SK-N-MC (cell line): ENCODE measurements at places on chromosomes 6 and 20.
A peak's percentile ranks its signal among the peaks of the same experiment; 100 is the strongest.

GRCh38 chr6:62805431-62805830, 405.8 kb upstream of the FKBP1C start:
- no peak for DNase-seq

GRCh38 chr6:52157301-52157941, 28.8 kb upstream of the IL17A start:
- no peak for DNase-seq

DNA sequence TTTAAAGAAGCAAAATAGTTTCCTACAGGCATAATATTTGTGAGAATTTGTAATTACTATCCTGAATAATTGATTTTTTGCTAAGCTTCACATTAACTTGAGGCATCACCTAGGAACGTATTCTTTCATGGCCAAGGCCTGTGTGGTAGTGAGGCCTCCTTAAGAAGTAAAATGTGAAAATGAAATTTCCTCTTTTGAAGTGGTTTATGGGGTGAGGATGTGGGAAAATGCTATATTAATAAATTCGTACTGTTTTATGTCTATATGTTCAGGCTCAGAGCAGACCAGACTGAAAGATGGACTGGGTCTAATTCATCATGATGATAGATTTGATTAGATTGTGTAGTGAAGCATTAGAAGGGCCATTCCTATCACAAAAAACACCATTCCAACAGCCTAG, 33.1 kb downstream of the MYLIP start:
- no peak for DNase-seq

GRCh38 chr6:15475872-15476271, 187.0 kb downstream of the DTNBP1 start:
- DNase-seq = no peak

- no peak for DNase-seq
Observed at GRCh38 chr20:37877832-37878772, 24.8 kb upstream of the VSTM2L start.

- DNase-seq = peak; percentile 51
Observed at GRCh38 chr6:24581084-24581669, 64.8 kb downstream of the KIAA0319 start.

GRCh38 chr20:53639647-53640440, 46.2 kb upstream of the ZNF217 start:
- no peak for DNase-seq

- no peak for DNase-seq
Observed at GRCh38 chr20:62775206-62775605, 21.1 kb upstream of the MRGBP start.

DNA sequence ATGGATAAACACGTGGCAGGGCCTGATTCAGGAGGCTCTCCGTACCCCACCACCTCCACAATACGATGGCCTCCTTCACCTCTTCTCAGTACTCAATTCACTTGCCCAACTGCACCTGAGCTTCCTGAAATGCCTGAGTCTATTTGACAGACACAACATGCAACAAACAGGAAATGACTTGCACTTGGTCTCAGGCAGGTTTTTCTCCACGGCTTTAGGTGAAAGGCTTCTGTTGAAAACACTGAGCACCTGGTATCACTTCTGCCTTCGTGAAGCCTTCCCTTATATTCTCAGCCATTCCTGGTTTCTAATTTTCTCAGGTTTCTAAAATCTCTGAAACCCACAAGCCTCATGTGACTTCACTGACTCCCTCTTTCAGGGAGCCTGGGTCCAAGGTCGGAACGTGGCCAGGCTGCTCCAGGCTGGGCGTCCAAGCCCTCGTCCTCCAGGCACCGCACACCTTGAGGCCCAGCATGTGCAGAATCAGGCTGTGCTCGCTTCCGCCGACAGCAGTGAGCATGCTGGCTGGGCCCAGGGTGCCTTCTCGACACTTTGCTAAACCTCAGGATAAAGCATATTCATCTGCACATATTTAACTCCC, 34.7 kb downstream of the TAF4 start:
- no peak for DNase-seq

DNA sequence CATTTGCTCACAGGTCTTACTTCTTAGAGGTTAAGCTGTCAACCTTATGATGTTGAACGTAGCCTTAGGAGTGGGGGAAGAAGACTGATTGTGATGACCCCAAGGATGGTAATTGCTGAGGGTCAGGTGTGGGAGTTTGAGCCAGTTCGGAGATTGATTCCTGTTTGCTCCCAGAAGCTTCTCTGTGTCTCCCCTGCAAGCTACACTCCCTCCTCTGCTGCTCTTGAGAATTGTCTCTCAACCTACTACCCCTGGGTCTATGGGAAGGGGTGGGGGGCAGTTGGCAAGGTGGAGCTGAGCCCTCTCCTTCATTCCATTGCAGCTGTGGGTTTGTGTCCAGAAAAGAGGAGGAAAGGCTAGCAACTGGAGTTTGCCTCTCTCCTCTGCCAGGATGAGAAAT, 113.8 kb downstream of the PLEKHG1 start:
- no peak for DNase-seq

- no peak for DNase-seq
Observed at GRCh38 chr20:41293269-41294037, 24.1 kb downstream of the ZHX3 start.

- no peak for DNase-seq
Observed at GRCh38 chr20:2133318-2134183, 31.9 kb downstream of the STK35 start.

GRCh38 chr6:31730631-31731086, 1.6 kb upstream of the DDAH2 start:
- DNase-seq = no peak

DNA sequence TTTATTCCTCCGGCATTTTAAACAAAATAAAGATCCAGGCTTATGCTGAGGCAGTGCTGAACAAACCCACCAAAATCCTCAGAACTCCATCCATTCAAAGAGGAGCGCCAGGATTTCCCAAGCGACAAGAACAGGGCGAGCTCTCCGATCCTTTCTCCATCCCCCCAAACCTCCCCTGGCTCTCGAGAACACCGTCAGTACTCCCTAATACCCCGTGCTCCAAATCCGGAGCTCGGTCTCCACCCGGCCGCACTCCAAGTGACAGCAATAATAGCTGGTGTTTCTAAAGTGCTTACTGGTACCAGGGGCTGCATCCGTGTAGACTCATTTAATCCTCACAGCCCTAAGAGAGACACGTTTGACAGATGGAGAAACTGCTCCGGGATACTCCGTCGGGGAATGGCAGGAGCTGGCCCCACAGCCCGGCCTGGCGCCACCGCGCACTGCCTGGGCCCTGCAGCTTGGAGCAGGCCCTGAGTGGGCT, 277.1 kb upstream of the QKI start:
- DNase-seq = no peak
